Activated T-helper 2 cell treated with anti-CD3 and anti-CD28 coated beads, Interferon-gamma antibody, Interleukin-2, Interleukin-4, amounts not matched to agents 10 μg/mL and 5 μg/mL and 100 μg/mL, durations not matched to agents 14 hours and 24 hours and 36 hours (primary cell): ENCODE measurements at places on chromosomes 7 and 10. TPM values are rescaled to one million over a fixed set of nuclear protein-coding genes. Genes with fewer than 3 reads are reported as not detected.

NPFFR1 gene
- total RNA-seq, result not detected in 2 replicates

TBXAS1 gene
- total RNA-seq, result 1.7 and 2.0 TPM in 2 replicates

PTEN gene
- total RNA-seq, result 48.5 and 53.5 TPM in 2 replicates

HTR7 gene
- total RNA-seq, result not detected in 2 replicates

MYOF gene
- total RNA-seq, result 32.5 and 33.2 TPM in 2 replicates

DNA sequence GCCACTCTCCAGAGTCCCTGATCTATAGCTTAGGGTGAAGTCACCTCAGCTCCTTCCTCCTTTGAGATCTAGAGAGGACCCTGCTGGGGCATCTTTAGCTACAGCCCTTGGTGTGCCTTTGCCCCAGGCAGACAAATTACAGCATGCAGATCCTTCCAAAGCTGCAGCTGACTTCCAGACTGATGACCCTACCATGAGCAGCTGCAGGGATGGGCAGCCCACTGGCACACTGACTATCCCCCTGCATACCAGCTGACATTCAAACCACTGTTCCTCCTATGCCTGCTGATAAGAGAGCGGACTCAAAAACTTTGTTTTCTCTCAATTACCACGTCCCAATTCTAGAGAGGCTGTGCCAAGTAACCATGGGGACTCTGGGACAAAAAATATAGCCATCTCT, 70.6 kb downstream of the COL13A1 start:
- no peaks in the 10 kb centered on the region for H3K36me3 ChIP-seq
- H3K27me3 ChIP-seq, result peaks cover 3% of the 10 kb centered on the region
- no peak overlapping the region for H3K27ac ChIP-seq
- H3K4me3 ChIP-seq, result no peak overlapping the region

DNA sequence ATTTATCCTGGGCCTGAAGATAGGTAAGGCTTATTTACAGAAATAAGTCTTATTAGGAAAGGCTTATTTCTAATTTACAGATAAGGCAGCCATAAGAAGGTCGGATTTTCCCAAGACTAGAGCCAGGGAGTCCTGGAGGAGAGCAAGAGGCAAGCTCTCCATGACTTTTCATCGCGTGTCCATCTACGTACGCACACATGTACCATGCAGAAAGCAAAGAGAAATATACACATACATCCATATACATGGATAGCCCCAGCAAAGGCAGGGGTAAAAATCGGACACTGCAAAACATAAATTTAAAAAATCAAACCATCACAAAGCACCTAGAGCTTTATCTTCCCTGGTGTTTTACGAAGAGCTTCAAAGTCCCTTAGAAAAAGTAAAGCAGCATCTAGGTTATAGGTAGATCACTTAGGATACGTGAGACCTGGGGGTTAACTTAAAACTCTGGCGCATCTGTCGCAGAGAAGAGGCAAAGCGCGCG, 25.8 kb upstream of the ZRANB1 start:
- H3K36me3 ChIP-seq, result no peaks in the 10 kb centered on the region
- peak overlapping the region; percentile 84 for H3K4me3 ChIP-seq
- H3K27me3 ChIP-seq, result peaks cover 14% of the 10 kb centered on the region
- DNase-seq, result no peak
- H3K27ac ChIP-seq, result peak overlapping the region; percentile 85

DNA sequence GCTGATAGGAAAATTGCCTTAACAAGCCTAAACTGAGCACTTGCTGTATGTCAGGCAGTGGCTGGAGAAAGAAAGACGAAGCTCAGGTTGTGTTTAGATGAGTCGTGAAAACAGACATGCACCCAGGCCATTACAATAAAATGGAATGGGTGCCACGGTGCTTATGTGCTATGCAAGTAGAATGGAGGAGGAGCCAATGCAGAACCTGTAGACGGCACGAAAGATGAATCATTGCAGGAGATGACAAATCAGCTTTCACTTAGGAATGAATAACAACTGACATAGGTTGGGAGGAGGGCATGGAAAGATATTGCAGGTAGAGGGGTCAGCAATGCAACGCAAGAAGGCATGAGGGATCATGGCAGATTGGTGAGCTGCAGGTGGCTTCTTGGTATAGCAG, 61.2 kb upstream of the ARHGAP21 start:
- DNase-seq, result no peak
- H3K27ac ChIP-seq, result no peak overlapping the region
- H3K36me3 ChIP-seq, result no peaks in the 10 kb centered on the region
- H3K4me1 ChIP-seq, result no peaks in the 10 kb centered on the region
- no peaks in the 10 kb centered on the region for H3K27me3 ChIP-seq
- no peak overlapping the region for H3K4me3 ChIP-seq

DNA sequence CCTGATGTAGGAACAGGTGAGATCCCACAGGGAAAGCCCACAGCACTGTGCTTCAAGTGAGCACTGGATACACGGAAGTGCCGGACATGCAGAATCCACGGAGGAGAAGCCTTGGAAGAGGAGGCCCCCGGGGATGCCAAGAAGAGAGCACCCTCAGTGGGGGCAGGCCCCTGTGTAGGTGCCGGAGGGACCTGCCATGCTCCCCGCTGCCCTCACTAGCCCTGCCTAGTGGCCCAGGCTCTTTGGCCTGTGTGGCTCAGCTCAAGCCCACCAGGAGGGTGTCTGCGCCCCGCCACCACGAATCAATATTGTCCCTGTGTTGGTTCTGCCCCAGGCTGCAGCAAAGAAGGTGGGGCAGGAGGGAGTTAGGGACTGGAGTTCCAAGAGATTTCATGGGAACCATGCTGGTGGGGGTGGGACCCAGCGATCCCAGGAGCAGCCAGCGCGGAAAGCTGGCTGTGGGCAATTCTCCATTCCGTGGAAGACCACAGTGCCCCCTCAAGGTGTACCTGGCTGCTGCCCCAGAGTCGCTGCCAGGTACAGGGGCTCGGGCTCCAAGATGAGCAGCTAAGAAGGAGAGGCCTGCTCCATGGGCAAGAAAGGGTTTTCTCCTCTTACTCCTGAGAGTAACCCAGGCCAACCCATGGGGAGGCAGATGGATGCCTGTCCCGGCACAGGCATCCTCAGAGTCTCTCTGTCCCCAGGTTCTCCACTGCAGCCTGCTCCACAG, 34.9 kb upstream of the LEP start:
- peaks cover 33% of the 10 kb centered on the region for H3K27me3 ChIP-seq
- no peak overlapping the region for H3K4me3 ChIP-seq
- no peak for DNase-seq
- H3K27ac ChIP-seq, result no peak overlapping the region
- H3K4me1 ChIP-seq, result peaks cover 5% of the 10 kb centered on the region

- no peak within 1 kb of the TSS for H3K27ac ChIP-seq
- H3K27me3 ChIP-seq, result peaks cover 38% of the 10 kb centered on the region
- DNase-seq, result peak; percentile 40
- H3K36me3 ChIP-seq, result no peaks in the 10 kb centered on the region
- no peak within 1 kb of the TSS for H3K4me3 ChIP-seq
These were observed at the start of gene C10orf53 for GRCh38 chr10:49679480-49679893. Gene C10orf53, plus strand, starts transcription at chr10:49679651. Its CDS starts 47 bp downstream, at chr10:49679698.

DNA sequence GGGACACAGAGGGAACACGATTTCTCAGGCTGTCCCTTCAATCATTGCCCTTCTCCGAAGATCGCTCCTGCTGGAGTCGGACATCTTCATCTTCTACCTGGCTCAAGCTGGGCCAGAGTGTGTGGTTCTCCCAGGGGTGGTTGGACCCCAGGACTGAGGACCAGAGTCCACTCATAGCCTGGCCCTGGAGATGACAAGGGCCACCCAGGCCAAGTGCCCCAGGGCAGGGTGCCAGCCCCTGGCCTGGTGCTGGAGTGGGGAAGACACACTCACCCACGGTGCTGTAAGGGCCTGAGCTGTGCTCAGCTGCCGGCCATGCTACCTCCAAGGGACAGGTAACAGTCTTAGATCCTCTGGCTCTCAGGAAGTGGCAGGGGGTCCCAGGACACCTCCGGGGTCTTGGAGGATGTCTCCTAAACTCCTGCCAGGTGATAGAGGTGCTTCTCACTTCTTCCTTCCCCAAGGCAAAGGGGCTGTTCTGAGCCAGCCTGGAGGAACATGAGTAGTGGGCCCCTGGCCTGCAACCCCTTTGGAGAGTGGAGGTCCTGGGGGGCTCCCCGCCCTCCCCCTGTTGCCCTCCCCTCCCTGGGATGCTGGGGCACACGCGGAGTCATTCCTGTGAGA, 23.3 kb downstream of the TBATA start:
- H3K27me3 ChIP-seq, result peaks cover 4% of the 10 kb centered on the region
- no peaks in the 10 kb centered on the region for H3K36me3 ChIP-seq
- peaks cover 6% of the 10 kb centered on the region for H3K4me1 ChIP-seq
- no peak overlapping the region for H3K27ac ChIP-seq

DNA sequence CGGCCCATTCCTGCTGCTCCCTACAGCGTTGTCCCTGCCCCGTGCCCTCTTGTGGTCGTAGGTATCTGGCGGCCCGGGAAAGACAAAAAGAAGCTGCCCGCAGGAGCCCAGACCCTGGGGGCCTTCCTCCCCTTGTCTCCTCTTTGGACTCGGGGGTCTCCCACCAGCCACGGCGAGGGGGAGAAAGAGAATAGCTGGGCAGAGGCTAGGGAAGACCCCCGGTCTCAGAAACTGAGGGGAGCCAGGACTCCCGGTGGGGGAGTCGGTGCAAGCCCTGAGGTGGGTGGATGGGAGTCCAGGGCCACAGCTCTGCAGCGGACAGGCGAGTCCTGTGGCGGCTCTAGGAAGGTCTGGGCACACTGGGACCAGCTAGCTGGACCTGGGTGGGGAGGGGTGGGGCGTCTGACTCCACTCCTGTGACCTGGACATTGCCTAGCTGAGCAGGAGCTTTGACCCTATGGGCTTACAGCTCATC, 1.3 kb upstream of the SH2D4B start:
- no peaks in the 10 kb centered on the region for H3K27me3 ChIP-seq
- H3K4me3 ChIP-seq, result peak overlapping the region; percentile 90
- H3K27ac ChIP-seq, result peak overlapping the region; percentile 95
- H3K4me1 ChIP-seq, result peaks cover 30% of the 10 kb centered on the region
- peaks cover 10% of the 10 kb centered on the region for H3K36me3 ChIP-seq

DNA sequence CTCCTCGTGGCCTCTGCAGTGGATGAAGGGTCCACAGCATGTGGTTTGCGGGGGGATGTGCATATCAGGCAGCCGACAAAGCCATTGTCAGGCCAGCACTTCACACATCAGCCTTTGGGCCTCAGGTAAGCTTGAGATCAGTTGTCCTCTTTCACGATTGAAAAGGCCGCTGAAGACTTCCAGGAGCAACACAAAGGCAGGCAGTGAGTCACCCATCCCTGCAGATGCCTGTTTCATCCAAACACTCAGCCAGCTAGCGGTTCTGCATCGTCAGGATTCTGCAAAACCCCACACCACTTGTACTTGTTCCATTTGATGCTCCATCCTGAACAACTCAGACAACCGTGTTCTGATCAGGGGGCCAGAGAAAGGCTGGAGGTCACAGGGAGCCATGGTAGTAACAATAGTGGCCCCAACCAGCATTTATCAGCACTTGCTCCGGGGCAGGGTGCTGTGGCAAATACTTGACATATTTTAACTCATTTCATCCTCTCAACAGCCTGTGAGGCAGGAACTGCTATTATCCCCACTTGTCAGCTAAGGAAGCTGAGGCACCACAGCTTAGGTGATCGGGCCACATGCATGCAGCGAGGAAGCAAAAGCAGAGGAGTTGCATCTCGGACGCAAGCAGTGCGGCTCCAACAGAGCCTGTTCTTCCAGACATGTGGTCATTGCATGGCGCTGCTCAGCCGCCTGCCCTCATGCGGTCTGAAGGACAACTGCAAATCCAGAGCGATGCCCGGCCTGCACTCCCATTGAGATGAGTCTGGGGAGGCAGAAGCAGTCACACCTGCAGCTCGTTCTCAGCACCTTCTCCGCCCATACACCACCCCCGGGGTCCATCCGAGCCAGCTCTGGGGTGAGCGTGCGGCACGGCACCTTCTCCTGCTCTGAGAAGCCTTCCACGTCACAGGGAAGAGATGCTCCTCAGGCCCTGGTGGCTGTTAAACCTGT, 144.9 kb downstream of the PAXIP1 start:
- no peak for DNase-seq
- H3K36me3 ChIP-seq, result no peaks in the 10 kb centered on the region
- H3K27ac ChIP-seq, result no peak overlapping the region
- no peak overlapping the region for H3K4me3 ChIP-seq
- no peaks in the 10 kb centered on the region for H3K27me3 ChIP-seq

DNA sequence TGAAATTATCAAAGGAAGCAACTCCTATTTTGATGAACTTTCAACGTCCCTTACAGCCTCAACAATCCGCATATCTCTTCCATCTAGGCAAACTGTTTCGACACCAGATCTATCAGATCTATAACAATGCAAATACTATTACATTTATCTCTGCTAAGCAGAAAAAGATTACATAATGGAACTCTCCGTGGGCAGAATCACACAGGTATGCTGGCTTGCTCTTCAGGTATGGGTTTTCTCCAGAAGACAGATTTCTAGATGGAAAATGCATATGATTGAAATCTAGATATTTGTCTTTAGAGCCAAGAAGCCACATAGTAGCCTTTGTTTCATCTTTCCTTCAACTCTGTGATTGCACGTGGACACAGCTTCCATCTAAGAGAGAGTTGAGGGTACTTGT, 38.6 kb downstream of the ADAM12 start:
- H3K4me1 ChIP-seq, result no peaks in the 10 kb centered on the region
- no peaks in the 10 kb centered on the region for H3K27me3 ChIP-seq
- no peaks in the 10 kb centered on the region for H3K36me3 ChIP-seq

- peak; percentile 70 for DNase-seq
- peak overlapping the region; percentile 84 for H3K27ac ChIP-seq
- H3K36me3 ChIP-seq, result peaks cover 42% of the 10 kb centered on the region
- H3K4me1 ChIP-seq, result peaks cover 18% of the 10 kb centered on the region
- no peaks in the 10 kb centered on the region for H3K27me3 ChIP-seq
- H3K4me3 ChIP-seq, result peak overlapping the region; percentile 91
These were observed 1.7 kb downstream of the ADAM8 start for GRCh38 chr10:133274751-133275683.

GRCh38 chr10:94963901-94964300, 25.4 kb downstream of the CYP2C9 start:
- no peak overlapping the region for H3K4me3 ChIP-seq
- no peak overlapping the region for H3K27ac ChIP-seq
- no peaks in the 10 kb centered on the region for H3K4me1 ChIP-seq
- no peak for DNase-seq

DNA sequence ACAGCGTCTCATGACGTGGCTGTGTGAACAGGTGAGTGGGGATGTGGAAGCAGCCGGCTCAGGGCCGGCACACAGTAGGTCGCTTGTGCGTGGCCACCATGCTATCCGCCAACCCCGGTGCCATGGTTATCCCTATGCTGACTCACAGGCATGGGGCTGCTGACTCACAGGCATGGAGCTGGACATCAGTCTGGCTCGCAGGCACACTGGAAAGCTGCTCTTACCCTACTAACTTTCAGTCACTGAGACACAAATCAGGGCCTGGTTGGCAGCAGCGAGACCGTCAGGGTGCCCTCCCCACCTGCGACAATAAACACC, 341.9 kb downstream of the PTPRN2 start:
- H3K4me3 ChIP-seq, result no peak overlapping the region
- no peak overlapping the region for H3K27ac ChIP-seq
- DNase-seq, result no peak

DNA sequence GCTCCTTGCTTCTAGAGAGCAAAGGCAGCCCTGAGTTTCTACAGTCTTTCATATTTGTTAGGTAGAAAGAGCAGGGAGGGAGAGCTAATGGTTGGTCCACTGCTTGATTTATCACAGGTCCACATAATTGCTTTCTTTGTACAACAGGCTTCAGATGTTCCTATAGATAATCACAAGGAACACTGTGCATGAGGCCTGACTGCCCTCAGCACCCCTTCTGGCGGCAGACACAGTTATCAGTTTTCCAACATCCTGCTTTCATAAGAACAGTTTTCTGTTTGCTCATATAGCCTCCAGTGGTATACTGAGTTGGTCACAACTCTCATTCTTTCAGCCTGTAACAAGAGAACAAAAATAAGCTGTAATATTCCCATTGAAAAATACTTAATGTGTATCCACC, 69.7 kb downstream of the AKR1C4 start:
- H3K27me3 ChIP-seq, result no peaks in the 10 kb centered on the region
- DNase-seq, result no peak
- H3K4me1 ChIP-seq, result no peaks in the 10 kb centered on the region
- H3K36me3 ChIP-seq, result peaks cover 5% of the 10 kb centered on the region
